ELF-1 (cell line): ENCODE measurements at places on chromosomes 1 and 21.

GRCh38 chr1:36818771-36819170, 215.5 kb downstream of the GRIK3 start:
- no peak for DNase-seq

DNA sequence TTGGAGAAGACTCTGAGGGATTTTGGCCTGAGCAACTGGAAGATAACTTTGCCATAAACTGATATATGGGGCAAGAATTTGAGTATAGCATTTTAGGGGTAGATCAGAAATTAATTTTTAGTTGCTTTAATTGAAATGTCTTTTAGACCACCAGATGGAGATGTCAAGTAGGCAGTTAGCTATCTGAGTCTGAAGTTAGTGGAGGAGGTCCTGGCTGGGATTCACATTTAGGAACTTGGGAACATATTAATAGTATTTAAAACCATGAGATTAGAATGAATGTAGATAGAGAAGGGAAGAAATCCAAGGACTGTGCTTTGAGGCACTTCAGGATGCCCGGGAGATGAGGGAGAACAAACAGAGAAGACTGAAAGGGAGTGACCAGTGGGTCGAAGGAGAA, 32.6 kb downstream of the SLC44A3 start:
- DNase-seq, result no peak

GRCh38 chr1:167104256-167104633, 10.4 kb downstream of the STYXL2 start:
- no peak for DNase-seq

DNA sequence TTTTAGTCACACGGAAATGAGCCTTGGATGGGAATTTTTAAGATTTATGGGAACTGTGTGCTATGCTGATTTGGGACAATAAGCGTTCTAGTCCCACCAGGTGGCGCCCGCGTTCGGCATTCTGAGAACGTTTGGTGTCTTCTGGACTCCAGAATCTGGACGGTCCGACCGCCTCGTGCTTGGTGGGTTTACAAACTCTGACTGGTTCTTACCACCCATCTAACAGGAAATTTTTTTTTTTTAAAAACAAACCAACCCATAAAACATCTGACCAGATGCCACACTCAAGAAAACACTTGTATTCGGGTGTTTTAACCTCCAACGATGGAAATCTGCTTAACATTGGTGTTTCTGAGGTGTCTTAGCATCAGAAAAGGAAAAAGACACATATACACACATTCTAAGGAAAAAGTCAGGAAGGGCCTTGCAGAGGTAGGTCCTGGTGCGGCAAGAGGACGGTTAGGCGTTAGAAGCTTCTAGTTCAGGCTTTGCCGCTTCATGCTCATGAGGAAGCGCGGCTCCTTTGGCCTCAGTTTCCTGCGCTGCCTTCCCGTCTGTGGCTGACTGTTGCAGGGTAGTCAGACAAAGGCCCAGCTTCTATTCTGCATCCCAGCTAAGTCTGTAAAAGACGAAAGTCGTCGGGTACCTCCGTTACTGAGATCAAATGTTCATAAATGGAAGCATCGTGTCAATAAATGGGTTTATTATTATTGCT, 814 bp upstream of the DYRK3 start:
- peak; percentile 80 for DNase-seq

DNA sequence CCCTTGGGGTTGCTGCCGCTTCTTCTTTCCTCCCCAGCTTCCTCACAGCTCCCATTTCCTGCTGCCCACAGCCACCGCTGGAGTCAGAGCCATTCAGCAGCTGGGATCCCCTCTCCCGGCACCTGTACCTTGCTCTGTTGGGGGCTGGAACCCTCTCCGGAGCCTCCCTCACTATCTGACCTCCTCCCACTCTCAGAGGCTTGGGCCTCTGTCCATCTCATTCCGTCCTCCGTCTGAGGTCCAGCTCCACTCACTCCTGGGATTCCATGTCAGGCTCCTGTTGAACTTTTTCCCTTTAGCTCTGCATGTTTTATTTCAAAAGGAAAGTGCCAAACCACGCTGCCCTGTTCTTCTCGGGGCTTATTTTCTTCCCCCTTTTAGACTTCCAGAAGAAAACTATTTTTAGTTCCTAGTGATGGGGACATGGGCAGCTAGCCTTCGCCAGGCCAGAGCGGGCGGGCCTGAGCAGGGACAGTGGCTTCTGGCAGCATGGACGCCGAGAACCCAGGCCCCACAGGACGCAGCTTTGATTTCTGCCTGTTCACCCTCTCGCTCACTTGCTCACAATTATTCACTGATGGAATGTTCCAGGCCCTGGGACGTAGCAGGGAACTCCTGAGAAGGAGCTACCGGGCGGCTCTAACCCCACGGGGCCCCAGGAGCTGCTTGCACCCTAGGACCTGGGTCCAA, 79.2 kb downstream of the ARHGEF10L start:
- DNase-seq, result no peak
